Prostate gland (tissue), 2 donors: ENCODE measurements at places on chromosomes 1 and 21. TPM values are rescaled to one million over a fixed set of nuclear protein-coding genes. Genes with fewer than 3 reads are reported as not detected.
A peak's percentile ranks its signal among the peaks of the same experiment; 100 is the strongest.

Gene CRNN
- total RNA-seq: 0.62 TPM

Gene ZNHIT6
- total RNA-seq: 8.7 TPM

Gene GPR52
- 0.18 TPM for total RNA-seq

Gene PTPRU
- total RNA-seq: 60.5 TPM

Gene NCF2
- total RNA-seq: 5.6 TPM

Gene MYOG
- total RNA-seq: 4.4 TPM

Gene IRF6
- total RNA-seq: 118 TPM

Gene IFNAR2
- total RNA-seq: 5.7 TPM

Gene OR2T11
- total RNA-seq: not detected

Gene SGIP1
- total RNA-seq: 38.4 TPM

DNA sequence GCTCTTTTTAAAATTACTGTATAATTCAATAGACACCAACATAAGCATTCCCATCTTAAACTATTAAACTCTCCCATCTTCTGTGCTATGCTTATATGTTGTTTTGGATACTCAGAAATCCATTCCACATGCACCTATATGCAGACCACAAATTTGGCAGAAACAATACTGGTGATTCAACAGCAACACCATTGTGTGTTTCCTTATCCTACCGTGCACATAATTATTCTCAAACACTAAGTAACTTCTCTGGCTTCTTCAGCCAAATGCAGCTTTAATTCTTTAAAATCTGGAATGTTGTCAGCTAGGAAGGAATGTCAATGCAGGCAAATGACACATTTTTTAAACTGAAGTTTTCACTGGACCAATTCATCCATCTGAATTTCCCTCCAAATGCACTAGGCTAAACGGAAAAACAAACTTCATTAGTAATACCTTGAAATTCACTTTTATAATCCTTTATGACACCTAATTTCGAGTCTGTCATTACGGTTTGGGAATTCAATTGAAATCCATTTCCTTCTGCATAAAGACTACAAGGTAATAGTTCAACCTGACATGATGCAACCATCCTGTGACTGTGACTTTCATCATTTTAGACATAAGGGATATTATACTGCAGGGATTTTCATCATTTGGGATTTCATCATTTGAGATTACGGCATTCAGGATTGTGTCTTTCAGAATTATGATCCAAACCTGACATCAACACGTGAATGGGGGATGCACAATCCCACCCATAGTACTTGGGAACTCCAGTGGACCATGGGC lies 308.5 kb downstream of the LTN1 start:
- no peak for DNase-seq
- no peak overlapping the region for H3K27ac ChIP-seq
- H3K27me3 ChIP-seq: no peaks in the 10 kb centered on the region
- no peaks in the 10 kb centered on the region for H3K36me3 ChIP-seq

- no peak for DNase-seq
- no peaks in the 10 kb centered on the region for H3K36me3 ChIP-seq
- peak overlapping the region; percentile 28 for H3K27ac ChIP-seq
- H3K4me1 ChIP-seq: no peaks in the 10 kb centered on the region
- no peaks in the 10 kb centered on the region for H3K27me3 ChIP-seq
Measured at GRCh38 chr1:162193221-162193620, 123.7 kb downstream of the NOS1AP start.

DNA sequence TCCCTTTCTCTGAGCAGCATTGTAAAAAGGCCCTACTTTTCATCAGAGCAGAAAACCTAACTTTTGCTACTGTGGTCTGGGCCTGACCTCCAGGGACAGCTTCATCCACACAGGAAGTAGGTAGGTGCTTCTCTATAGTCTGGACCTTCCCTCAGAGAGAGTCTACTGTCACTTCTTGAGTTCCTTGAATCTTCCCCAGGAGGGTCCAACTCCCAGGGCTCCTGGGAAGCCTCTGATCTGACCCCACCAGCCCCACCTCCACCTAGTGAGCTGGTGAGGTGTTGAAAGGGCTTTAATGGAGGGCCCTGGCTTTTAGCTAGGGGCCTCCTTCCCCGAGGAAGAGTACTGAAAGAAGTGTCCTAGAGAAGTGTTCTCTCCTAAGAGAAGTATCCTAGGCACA lies 2.7 kb upstream of the VANGL2 start:
- H3K4me1 ChIP-seq: peaks cover 3% of the 10 kb centered on the region
- H3K4me3 ChIP-seq: no peak overlapping the region
- no peaks in the 10 kb centered on the region for H3K27me3 ChIP-seq
- no peak overlapping the region for H3K27ac ChIP-seq
- H3K36me3 ChIP-seq: no peaks in the 10 kb centered on the region
- no peak for DNase-seq

GRCh38 chr1:3067671-3068563 lies 1.1 kb upstream of the PRDM16 start:
- no peak overlapping the region for H3K27ac ChIP-seq
- H3K27me3 ChIP-seq: peaks cover 58% of the 10 kb centered on the region
- DNase-seq: no peak
- no peaks in the 10 kb centered on the region for H3K36me3 ChIP-seq
- H3K4me3 ChIP-seq: peak overlapping the region; percentile 7

- H3K27ac ChIP-seq: no peak overlapping the region
- DNase-seq: no peak
- no peaks in the 10 kb centered on the region for H3K27me3 ChIP-seq
- no peaks in the 10 kb centered on the region for H3K36me3 ChIP-seq
- no peak overlapping the region for H3K4me3 ChIP-seq
Measured at GRCh38 chr21:22395965-22396364, 1397.8 kb downstream of the NCAM2 start.

GRCh38 chr1:203342192-203342940 lies 8.6 kb downstream of the FMOD start:
- no peak overlapping the region for H3K4me3 ChIP-seq
- DNase-seq: peak; percentile 33
- no peak overlapping the region for H3K27ac ChIP-seq
- no peaks in the 10 kb centered on the region for H3K27me3 ChIP-seq
- H3K4me1 ChIP-seq: peaks cover 4% of the 10 kb centered on the region
- no peaks in the 10 kb centered on the region for H3K36me3 ChIP-seq

DNA sequence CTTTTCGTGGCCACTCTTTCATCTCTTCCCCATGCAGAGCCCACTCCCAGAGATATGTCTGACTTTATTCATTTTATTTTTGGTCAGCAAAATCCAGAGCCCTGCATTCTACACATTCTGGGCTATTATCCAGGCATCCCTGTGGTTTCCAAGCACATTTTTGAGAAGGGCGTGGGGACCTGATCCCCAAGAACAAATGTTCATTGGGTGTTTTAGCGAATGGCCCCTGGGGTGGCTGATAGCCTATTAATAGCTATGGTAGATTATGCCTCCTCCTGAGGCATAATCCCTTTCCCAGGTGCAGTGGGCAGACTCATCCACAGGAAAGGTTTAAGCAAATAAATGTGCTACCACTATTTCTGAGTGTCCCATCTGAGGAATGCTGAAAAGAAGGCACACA lies 511.8 kb upstream of the USP24 start:
- no peak for DNase-seq
- H3K27me3 ChIP-seq: no peaks in the 10 kb centered on the region
- no peak overlapping the region for H3K4me3 ChIP-seq

DNA sequence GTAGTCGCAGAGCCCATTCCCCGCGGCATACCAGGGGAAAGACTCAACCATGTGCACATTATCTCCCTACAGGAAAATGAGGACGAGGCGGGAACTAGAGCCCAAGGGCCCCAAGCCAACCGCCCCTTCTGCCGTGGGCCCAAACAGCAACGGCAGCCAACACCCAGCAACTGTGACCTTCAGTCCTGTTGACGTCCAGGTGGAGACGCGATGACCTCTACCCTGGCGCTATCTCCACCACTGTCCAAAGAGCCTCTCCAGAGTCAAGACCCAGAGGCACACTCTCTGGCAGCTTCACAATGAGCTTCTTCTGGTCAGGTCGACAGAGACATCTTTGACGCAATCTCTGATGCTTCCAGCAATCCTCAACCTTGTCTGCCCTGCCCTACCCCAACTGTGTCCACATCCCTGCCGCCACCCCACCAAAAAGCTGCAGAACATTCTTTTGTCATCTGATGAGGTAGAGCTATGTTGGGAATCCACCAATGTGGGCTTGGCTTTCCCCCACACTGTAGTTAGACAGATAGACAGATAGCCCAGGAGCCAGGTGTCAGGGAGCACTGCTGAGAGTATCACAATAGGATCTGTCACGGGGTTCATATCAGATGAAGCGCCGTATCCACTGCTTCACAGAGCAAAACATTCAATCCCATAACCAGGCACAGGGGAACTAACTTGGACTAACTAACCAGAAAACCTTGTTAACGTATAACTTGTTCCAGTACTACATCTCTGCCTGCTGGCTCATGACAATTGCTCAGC lies 37.4 kb upstream of the SRRM1 start:
- no peaks in the 10 kb centered on the region for H3K36me3 ChIP-seq
- no peak overlapping the region for H3K27ac ChIP-seq
- no peak for DNase-seq
- H3K27me3 ChIP-seq: no peaks in the 10 kb centered on the region

- DNase-seq: no peak
- no peak overlapping the region for H3K27ac ChIP-seq
- H3K4me1 ChIP-seq: no peaks in the 10 kb centered on the region
- H3K36me3 ChIP-seq: no peaks in the 10 kb centered on the region
Measured at GRCh38 chr1:113035086-113035485, 37.9 kb upstream of the LRIG2 start.

DNA sequence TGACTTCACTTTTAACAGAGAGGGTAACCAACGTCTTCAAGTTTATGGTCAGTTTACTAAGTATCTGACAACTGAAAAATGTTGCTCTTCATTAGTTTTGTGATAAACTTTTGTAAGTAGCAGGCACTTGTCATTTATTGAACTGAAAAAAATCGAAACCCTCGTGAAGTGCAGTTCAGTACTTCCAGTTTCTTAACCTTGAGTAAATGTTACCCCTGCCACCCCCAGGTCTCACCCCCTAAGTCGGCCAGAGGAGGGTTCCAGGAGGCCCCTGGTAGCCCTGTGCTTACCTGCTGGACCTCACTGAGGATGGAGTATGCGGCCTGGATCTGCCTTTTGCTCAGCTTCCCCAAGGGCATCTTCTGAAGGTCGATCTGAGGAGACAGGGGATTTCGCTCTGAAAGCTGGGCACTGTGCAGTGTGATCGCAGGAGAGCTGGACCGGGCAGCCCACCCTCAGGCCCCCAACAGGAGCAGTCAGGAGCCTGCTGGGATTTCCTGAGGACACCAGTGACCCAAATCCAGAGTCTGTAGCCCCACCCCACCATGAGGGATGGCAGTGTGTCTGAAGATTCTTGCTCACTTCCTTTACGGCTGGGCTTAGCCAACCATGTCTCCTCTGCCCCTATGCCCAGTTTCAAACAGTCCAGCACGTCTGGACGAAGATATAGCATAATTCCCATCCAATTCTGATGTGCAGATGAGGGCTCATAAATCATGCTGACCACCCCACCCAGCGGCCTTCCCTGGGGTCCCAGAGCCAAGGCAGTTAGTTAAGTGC lies 37.6 kb downstream of the PARP1 start:
- DNase-seq: no peak
- no peaks in the 10 kb centered on the region for H3K27me3 ChIP-seq
- no peak overlapping the region for H3K4me3 ChIP-seq
- H3K4me1 ChIP-seq: no peaks in the 10 kb centered on the region
- H3K27ac ChIP-seq: no peak overlapping the region
- H3K36me3 ChIP-seq: peaks cover 18% of the 10 kb centered on the region

- H3K4me1 ChIP-seq: peaks cover 22% of the 10 kb centered on the region
- H3K27me3 ChIP-seq: no peaks in the 10 kb centered on the region
- peaks cover 4% of the 10 kb centered on the region for H3K36me3 ChIP-seq
- peak overlapping the region; percentile 67 for H3K27ac ChIP-seq
Measured at GRCh38 chr1:27968692-27969091, 8.9 kb downstream of the XKR8 start.

DNA sequence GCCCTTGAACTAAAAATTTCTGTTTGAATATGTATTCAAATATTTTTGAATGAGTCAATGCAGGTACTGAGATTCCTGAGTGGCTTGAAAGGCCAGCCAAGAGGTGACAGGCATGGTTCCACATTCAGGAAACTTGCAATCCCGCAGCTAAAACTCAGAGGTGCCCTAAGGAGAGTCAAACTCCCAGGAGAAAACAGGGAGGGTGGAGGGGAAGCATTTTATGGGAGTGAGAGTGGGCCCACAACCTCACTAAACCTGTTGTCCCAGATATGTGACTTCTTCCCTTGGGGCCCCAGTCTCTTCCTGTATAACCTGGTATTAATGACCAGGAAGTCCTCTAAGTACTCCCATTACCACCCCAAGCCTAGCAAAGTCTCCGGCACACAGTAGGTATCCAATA lies 189.6 kb downstream of the PLPP3 start:
- H3K27ac ChIP-seq: no peak overlapping the region
- H3K4me1 ChIP-seq: no peaks in the 10 kb centered on the region
- H3K4me3 ChIP-seq: no peak overlapping the region
- H3K36me3 ChIP-seq: no peaks in the 10 kb centered on the region

- DNase-seq: no peak
- H3K27me3 ChIP-seq: no peaks in the 10 kb centered on the region
- H3K4me3 ChIP-seq: no peak overlapping the region
- no peaks in the 10 kb centered on the region for H3K36me3 ChIP-seq
- peaks cover 18% of the 10 kb centered on the region for H3K4me1 ChIP-seq
Measured at GRCh38 chr21:15051644-15052458, 12.9 kb downstream of the NRIP1 start.

DNA sequence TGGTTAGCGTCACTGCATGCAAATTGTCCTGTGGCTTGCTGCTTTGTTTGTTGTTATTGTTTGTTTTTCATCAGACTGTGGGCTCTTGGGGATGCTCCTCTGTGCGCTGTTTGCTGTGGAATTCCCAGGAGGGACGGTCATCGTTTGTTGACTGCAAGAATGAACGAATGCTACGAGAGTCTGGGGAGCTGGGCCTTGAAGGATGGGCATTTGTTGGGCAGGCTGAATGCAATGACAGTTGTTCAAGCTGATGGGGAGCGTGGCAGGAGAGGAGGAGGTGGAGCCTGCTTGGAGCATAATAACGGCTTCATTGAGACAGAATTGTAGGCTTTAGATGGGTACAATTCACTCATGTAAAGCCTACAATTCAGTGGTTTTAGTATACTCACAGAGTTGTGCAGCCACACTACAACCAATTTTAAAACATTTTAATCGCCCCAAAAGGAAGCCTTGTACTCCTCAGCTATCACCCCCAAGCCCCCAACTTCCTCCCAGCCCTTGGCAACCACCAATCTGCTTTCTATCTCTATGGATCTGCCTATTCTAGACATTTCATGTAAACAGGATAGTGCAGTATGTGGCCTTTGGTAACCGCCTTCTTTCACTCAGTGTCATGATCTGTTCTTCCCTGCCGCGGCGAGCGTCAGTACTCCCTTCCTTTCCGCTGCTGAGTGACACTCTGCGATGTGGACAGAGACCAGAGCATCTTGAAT lies 190.2 kb downstream of the CAMTA1 start:
- no peaks in the 10 kb centered on the region for H3K27me3 ChIP-seq
- DNase-seq: no peak
- no peak overlapping the region for H3K4me3 ChIP-seq
- H3K27ac ChIP-seq: no peak overlapping the region
- H3K4me1 ChIP-seq: no peaks in the 10 kb centered on the region

- no peaks in the 10 kb centered on the region for H3K4me1 ChIP-seq
- H3K27me3 ChIP-seq: no peaks in the 10 kb centered on the region
Measured at GRCh38 chr1:4153571-4153970, 253.5 kb upstream of the C1orf174 start.

GRCh38 chr1:234544087-234544579 lies 65.2 kb upstream of the TARBP1 start:
- no peaks in the 10 kb centered on the region for H3K27me3 ChIP-seq
- H3K27ac ChIP-seq: peak overlapping the region; percentile 91
- H3K4me3 ChIP-seq: no peak overlapping the region
- DNase-seq: peak; percentile 81
- peaks cover 14% of the 10 kb centered on the region for H3K4me1 ChIP-seq

GRCh38 chr1:246428542-246429308 lies 78.4 kb downstream of the SMYD3 start:
- no peaks in the 10 kb centered on the region for H3K4me1 ChIP-seq
- no peaks in the 10 kb centered on the region for H3K36me3 ChIP-seq
- H3K27ac ChIP-seq: no peak overlapping the region
- H3K27me3 ChIP-seq: no peaks in the 10 kb centered on the region
- no peak for DNase-seq
- no peak overlapping the region for H3K4me3 ChIP-seq
